ENCODE measurements at places on chromosomes 3 and 15.

DNA sequence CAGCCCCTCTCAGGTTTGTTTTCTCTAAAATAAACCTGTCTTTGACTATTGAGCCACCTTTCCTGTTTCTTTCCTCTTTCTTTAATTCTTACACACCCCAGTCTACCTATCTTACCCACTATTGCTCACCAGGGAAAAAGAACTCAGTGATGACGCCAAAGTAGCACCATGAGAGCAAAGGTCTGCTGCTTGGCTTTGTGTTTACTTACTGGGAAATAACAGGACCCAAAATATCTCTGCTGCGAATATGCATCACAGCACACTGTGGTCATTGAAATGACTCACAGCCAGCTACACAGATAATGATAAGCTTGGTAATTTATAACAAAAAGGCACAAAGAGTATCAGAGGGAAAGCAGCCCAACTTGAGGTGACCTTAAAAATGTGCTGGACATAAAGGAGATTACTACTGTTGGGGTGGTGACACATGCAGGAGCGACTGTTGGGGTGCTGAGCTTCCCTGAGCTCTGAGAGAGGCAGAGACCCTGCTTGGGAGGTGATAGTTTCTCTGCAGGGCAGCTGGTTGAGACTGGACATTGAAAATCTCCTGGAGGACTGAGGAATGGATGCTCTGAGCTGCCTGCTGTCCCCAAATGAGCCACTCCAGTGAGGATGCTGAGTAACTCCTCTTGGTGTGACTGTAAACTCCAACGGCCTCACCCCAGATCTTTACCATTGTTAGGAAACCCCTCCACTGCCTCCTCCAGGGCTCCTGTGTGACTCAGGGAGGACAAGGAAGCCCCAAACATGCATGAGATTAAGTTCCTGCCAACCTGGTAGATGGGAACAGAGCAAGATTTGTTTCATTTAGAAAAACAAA lies 14.5 kb downstream of the EFCAB12 start:
- DNase-seq, result no peak

DNA sequence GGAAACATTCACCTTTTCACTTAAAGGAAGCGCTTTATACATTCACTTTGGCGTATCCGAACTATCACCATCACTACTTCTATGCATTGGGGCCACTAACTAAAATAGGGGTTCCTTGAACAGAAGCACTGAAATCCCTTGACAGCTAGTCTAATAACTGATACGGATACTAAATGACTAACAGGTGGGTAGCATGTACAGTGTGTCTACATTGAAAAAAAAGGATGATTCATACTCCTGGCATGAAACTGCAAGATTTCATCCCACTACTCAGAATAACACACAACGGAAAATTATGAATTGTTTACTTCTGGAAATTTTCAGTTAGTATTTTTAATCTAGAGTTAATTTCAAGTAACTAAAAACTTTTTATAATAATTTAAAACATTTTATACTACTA lies 96.7 kb downstream of the SMARCC1 start:
- no peak for DNase-seq

DNA sequence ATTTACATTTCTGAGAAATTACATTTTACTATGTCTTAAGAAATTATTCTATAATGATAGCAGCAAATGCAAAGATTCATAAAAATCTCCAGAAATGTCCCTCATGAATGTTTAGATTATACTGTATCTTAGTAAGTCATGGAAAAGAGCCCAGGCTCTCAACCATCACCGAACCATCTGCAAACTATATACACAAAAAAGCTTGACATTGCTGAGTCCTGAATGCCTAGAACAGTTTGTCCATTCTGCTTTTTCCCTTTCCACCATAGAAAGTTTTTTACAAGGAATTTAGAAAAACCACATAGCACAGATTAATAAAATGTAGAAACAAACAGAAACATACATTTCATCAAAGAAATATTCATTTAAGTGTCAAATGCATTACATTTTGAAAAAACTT lies 83.6 kb downstream of the MYO9A start:
- no peak for DNase-seq

DNA sequence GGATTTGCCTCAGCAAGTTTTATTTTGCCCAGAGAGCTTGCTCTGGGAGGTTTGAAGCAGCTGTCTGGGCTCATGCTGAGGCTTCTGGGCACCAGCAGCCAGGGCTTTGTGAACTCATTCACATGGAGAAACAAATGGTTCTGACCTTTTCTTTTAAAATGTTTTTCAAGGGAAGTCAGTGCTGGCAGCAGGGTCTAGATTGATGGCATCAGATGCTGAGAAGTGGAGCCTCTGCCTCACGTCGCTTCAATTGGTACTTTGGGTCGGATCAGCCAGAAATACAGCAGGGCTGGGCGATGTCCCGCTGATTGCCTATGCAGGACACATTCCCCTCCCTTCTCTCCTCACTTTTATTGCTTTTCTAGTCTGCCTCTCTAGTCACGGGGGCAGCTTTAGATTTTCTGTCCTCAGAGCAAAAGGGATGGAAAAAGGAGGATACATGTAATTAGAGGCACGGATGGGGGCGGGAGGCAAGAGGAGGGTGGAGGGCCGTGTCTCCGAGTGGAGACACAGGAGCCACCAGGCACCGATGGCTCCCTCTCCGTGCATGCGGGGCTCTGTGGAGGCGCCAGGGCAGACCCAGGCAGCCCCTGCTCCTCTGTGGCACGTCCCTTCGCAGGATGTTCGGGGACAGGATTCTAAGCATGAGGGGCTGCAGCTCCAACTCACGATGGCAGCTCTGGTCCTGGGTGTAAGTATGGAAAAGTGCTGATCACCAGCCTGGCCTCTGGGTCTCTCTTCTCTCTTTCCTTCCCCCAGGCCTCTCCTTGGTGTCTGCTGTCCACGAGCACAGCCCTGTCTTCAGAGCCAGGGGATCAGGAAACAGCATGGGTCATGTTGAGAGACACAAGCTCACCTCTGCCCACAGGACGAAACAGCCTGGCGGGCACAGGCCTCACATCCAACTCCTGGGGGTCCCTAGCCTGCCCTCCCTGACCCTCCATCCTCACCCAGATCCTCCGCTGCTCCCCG lies 116.1 kb downstream of the FAM43A start:
- no peak for DNase-seq

DNA sequence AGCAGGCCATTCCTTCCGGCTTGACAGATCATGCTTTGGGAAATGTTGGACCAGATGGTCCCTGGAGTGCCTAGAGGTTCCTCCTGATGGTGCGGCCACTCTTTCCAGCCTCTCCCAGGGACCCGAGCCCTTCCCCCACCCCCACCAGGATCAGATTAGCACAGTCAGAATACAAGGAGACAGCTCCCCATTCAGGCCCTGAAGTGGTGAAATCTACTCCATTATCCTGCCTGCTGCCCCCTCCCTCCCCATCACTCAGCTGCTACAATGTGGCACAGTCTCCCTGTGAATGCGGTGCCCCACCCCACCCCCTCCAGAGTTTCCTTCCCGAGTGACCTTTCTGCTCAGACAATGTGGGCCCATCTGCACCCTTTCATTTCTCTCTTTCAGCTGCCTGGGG lies 29.4 kb downstream of the RNU5B-1 start:
- no peak for DNase-seq

DNA sequence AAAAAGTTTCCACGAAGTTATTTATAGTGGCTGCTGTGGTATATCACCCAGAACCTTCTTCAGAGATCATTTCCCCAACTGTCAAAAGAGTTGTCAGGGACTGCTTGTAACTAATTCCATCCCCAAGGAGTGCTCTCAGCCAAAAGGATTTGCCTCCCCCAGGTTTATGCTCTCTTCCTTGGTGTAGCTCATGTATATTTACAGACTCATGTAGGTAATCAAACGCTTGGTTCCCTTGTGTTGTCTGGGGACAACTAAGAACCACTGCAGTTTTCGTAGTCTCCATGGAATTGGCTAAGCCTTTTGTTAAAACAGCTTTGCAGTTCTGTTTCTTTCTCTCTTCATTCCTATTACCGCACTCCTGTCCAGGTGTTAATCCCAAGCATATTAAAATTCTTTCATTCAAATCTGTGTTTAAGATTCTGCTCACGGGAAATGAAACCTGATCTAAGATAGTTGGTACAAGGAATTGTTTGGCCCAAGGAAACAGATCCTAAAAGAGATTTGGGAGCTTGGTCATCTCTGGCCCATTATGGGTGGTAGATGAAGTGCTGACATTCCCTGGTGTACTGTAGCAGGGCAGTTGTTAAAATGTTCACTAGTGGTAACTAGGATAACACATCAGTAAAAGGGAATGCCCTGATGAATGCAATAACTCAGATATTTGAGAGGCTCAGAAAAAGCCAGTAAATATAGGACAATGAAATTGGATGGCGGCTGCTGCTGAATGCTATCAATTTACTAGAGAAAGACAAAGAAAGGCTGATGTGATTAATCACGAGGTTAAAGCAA lies 361.3 kb upstream of the GBE1 start:
- no peak for DNase-seq

DNA sequence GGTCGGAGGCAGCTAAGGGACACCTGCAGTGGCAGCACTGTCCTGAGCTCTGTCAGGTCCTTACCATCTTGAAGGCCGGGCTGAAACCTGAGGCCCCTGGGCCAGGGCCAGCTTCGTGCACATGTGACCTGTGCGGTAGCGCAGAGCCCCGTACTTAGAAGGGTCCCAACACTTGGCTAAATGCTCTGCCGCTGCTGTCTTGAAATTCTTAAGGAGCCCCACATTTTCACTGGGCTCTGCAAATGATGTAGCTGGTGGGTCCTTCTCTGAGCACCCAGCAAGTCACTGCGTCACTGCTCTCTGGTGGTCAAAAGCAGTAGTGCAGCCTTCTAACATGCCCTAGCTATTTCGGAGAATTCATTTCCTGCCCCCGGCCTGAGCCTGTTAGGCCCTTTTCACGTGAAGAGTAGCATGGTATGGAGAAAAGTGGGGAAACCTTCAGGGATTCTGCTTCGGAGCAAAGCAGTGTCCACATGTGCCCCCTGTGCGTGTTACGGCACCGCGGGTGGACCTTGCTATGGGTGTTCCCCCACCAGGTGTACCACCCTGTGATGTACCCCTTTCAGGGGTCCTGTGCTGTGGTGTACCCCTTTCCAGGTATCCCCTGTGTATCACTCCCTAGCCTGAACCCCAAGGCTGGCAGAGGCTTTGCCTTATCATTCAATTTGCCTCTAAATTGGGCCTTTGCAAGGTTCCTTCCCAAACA lies 79.7 kb downstream of the TMEM266 start:
- no peak for DNase-seq

DNA sequence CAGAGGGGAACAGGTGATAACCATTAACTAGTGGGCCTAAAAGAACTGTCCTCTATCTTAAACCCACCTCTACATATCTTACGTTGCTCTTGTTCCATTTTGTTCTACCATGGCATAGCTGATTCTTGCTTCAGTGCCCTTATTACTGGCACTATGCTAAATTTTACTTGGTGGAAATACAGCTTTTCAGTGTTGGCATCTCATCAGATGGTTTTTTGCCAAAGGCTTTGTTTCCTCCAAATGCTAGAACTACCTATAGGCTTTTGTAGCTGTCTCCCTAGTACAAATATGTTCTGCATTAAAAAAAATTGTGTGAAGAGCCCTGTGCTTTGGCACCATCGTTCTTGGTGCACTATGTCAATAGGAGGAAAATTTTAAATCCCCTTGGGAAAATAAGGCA lies 145.0 kb upstream of the ZBTB20 start:
- no peak for DNase-seq

GRCh38 chr3:71191031-71191482 lies 392.5 kb downstream of the FOXP1 start:
- DNase-seq, result no peak

GRCh38 chr3:141486496-141486745 lies 406 bp upstream of the RASA2 start:
- DNase-seq, result no peak

GRCh38 chr3:31275038-31275572 lies 257.6 kb upstream of the STT3B start:
- DNase-seq, result no peak

DNA sequence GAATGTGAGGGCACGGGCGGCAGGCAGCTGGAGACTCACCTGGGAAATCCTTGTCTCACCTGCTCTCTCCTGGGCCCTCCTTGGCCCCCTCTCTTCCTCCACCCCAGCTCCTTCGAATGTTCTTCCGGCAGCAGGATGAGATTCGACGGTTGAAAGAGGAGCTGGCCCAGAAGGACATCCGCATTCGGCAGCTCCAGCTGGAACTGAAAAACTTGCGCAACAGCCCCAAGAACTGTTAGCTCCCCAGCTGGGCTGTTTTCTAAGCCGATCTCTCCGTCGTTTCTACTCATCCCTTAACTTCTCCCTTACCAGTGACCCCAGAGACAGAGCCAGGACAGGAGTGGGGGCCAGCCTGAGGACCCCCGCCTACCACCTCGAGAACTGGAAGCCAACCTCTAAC lies 95.0 kb downstream of the ANP32A start:
- DNase-seq, result no peak

DNA sequence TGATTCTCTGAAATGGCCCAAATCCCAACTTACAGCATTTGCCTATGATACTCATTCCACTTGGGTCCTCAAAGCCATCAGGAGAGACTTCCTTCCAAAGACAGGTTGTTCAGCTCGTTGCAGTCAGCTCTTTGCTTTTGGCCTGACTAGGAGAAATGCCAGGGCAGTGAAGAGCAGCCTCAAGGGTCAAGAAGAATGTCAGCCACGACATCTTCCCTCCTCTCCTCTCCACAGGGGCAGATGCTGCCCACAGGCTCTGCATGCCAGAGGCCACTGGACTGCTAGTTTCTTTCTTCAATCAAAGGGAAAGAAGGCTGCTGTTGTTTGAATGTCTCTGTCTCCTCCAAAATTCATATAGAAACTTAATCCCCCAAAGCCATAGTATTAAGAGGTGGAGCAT lies 201.7 kb upstream of the PFN2 start:
- no peak for DNase-seq

DNA sequence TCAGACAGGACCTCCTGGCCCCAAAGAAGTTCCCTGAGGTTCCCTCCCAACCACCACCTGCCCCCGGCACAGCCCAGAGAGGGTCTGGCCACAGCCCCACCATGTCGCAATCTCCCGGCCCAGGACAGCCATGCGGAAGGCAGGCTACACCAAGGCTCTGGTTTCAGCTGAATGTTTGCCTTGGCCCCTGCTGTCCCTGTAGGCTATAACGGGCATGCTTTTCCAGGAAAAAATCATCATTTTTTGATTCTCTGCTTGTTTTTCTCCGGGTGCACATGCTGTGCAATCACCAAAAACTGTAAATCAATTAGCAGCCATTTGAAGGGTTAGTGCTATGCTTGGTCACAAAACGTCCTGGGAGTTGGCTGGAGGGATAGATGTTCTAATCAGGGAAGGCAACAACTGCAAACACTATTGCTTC lies 142.7 kb upstream of the IGF1R start:
- no peak for DNase-seq

DNA sequence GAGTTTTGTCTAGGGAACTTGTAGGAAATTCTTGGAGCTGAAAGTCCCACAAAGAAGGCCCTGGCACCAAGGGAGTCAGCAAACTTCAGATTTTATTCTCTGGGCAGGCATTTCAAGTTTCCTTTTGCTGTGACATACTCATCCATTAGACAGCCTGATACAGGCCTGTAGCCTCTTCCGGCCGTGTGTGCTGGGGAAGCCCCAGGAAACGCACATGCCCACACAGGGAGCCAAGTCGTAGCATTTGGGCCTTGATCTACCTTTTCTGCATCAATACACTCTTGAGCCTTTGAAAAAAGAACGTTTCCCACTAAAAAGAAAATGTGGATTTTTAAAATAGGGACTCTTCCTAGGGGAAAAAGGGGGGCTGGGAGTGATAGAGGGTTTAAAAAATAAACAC lies 15.0 kb downstream of the TIGIT start:
- no peak for DNase-seq

- DNase-seq, result no peak
Measured at GRCh38 chr3:49868862-49869466, 742 bp downstream of the CAMKV start.
